ENCODE measurements at places on chromosomes 6 and 20. TPM values are rescaled to one million over a fixed set of nuclear protein-coding genes. Genes with fewer than 3 reads are reported as not detected.

DNA sequence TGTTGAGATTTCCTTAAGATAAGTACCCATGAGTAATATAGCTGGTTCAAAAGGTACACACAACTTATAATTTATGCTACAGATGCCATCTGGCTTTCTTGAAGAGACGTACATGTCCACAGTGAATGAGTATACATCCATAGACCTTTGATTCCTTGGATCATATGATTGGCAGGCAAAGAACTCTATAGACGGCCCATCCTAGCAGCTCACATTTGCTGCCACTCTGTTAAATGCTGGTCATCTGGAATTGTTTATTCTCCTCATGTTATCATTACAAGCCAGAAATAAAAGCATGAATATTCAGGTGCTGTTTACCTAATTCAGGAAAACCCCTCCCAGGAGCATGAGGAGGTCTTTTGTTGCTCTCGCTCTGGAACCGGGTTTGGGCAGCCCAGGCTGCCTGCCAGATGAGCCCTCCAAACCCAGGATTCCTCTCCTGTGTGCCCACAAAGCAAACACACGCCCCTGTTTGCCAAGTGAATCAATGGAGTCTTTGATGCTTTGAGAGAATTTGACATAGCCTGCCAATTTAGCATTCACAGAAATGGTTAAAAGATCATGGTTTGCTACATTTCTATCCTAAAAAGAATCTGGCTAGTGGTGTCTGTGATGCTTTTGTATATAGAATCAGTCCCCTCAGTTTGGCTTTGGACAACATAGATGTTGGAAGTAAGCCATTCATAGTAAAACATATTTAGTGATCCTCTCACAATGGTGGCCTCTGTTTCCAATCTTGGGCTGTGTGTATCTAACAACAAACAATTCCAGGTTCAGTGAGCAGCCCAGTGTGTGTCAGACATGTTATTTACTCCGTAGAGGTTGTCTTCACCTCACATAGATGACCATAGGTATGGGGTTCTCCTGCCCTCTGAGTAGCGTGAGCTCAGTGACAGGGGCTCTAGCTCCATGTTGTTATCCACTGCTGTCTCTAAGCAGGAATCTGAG lies 17.5 kb upstream of the PLCG1 start:
- DNase-seq = no peak

GRCh38 chr20:820323-820953 lies 13.1 kb upstream of the FAM110A start:
- DNase-seq = no peak

Gene CYP39A1
- 5.4 TPM for total RNA-seq

- DNase-seq = no peak
Measured at GRCh38 chr6:34032856-34033255, 113.0 kb downstream of the GRM4 start.

Gene IP6K3
- 23.8 TPM for total RNA-seq

DNA sequence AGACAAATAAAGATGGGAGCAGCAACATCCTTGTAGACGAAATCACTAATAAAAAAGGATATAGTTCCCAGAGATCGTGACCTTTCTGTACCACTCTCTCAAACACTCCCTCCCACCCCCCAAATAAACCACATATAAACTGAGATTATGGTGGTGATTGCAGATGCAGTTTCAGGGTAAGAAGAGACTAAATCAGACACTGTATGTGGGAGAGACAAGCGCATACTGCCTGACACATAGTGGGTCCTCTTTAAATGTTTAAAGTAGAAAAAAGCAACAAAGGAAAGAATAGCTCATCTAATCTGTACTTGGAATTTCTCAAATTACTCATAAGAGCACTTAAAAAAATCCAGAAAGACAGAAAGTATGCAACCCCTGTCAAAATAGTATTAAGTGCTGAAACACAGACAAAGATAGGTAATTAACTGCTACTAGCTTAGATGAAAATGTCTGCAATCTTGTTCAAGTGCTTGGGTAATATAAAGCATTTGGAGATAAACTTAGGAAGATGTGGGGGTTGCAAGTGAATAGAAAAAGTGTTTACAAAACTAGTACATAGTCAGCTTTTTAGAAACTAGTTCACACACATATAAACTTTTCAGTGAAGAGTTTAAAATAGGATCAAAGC lies 151.6 kb downstream of the BACH2 start:
- DNase-seq = no peak

- DNase-seq = no peak
Measured at GRCh38 chr6:30826961-30827342, 57.4 kb upstream of the DDR1 start.

DNA sequence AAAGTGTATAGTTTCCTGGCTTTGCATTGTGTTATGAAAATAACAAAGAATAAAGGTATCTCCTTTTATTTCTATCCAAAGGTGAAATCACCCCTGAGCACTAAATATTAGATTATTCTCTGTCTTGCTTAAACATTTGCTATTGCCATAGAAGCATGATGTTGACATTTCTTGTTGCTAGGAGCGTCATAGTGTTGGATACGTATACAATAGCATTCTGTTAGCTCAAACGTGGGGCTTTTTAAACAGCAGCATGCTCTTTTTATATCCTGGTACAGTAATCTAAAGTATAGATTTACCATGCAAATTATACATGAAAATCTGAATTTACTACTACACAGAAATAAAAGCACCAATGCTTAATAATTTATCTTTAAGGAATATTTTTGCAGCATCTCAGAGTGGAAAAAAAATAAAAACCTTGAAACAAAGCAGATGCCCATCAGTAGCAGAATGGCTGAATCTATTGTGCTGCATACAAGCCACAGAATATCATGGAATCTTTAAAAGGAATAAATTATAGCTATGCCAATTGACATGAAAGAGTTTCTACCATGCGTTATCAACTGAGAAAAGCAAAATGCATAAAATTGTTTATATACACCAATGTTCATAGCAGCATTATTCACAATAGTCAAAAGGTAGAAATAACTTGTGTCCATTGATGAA lies 9.6 kb upstream of the HSF2 start:
- no peak for DNase-seq

- DNase-seq = no peak
Measured at GRCh38 chr20:62088258-62089127, 22.8 kb upstream of the TAF4 start.
